GM04503 (cell line): ENCODE measurements at places on chromosomes 12 and 14.

DNA sequence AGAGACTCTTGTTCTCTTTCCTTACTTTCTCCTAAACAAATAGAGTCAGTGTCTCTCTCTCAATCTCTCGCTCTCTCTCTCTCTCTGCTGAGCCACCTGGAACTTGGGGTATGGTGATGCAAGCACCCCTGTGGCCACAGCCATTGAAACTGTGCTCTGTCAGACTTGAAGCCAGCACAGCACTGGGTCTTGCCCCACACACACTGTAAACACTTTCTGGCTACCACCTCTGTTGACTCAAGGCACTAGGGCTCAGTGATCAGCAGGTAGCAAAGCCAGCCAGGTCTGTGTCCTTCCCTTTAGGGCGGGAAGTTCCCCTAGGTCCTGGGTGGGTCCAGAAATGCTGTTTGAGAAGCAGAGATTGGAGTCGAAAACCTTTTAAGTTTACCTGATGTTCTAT lies 125.9 kb upstream of the GARIN6 start:
- DNase-seq, result no peak

GRCh38 chr14:88868558-88869159 lies 44.2 kb downstream of the TTC8 start:
- no peak for DNase-seq

GRCh38 chr12:113416091-113416754 lies 6.0 kb upstream of the SDSL start:
- DNase-seq, result no peak

- no peak for DNase-seq
Measured at GRCh38 chr14:104582662-104583061, 3.1 kb downstream of the C14orf180 start.
